A549 treated with GW870086 at 1 μM for 4 hours (cell line): ENCODE measurements at places on chromosomes 6 and 20. TPM values are rescaled to one million over a fixed set of nuclear protein-coding genes. Genes with fewer than 3 reads are reported as not detected.

Gene UBE3D
- 3.3 to 3.9 TPM (median 3.8 TPM) in 5 replicates for total RNA-seq

Gene JPH2
- 3.0 to 3.7 TPM (median 3.2 TPM) in 5 replicates for total RNA-seq

Gene GGTLC1
- not detected in 5 replicates for total RNA-seq

Gene ZC2HC1B
- not detected in 5 replicates for total RNA-seq

Gene CST7
- 0.14 to 0.19 TPM in 2 of 5 replicates, not detected in the others for total RNA-seq

Gene SLC35D3
- total RNA-seq: 0.05 to 0.09 TPM in 2 of 5 replicates, not detected in the others

Gene ZNF165
- total RNA-seq: 0.67 to 0.97 TPM (median 0.90 TPM) in 5 replicates

Gene PLN
- total RNA-seq: not detected in 5 replicates

Gene SLC52A3
- total RNA-seq: 0.24 to 0.71 TPM (median 0.40 TPM) in 5 replicates
